ENCODE measurements at places on chromosomes 12 and 14. TPM values are rescaled to one million over a fixed set of nuclear protein-coding genes. Genes with fewer than 3 reads are reported as not detected.

Gene AKAP5
- 0.30 TPM for total RNA-seq

Gene PRIMA1
- not detected for total RNA-seq

Gene GCH1
- 26.5 TPM for total RNA-seq

Gene LRRK2
- total RNA-seq = 1.9 TPM

- no peaks in the 10 kb centered on the region for H3K36me3 ChIP-seq
- H3K4me1 ChIP-seq = peaks cover 3% of the 10 kb centered on the region
- H3K27me3 ChIP-seq = no peaks in the 10 kb centered on the region
- peak overlapping the region; percentile 28 for H3K4me3 ChIP-seq
- H3K27ac ChIP-seq = no peak overlapping the region
Measured at GRCh38 chr12:11812586-11813437, 163.3 kb downstream of the ETV6 start.

DNA sequence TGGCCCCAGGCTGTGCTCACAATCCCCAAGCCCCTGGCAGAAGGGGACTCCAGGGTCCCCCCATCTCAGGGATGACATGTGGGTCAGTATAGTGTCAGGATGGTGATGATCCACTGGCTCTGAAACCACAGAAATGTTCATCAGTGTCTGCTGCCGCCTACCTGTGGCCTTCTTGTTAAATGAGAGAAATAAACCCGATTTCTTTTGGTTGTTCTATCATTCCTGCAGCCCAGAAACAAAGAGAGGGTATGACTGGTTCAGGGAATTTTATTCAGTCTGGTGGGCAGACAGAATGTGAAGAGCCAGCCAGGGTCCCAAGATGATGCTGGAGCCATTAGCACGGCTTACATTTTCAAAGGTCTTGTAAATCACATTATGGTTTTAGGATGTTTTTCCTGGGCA, 86.6 kb downstream of the CRADD start:
- H3K36me3 ChIP-seq = no peaks in the 10 kb centered on the region
- no peak for DNase-seq
- no peak overlapping the region for H3K4me3 ChIP-seq
- no peaks in the 10 kb centered on the region for H3K27me3 ChIP-seq

- no peaks in the 10 kb centered on the region for H3K4me1 ChIP-seq
- H3K27ac ChIP-seq = no peak overlapping the region
- H3K36me3 ChIP-seq = no peaks in the 10 kb centered on the region
- H3K27me3 ChIP-seq = no peaks in the 10 kb centered on the region
- H3K4me3 ChIP-seq = no peak overlapping the region
Measured at GRCh38 chr14:65261425-65261920, 151.1 kb upstream of the FUT8 start.

DNA sequence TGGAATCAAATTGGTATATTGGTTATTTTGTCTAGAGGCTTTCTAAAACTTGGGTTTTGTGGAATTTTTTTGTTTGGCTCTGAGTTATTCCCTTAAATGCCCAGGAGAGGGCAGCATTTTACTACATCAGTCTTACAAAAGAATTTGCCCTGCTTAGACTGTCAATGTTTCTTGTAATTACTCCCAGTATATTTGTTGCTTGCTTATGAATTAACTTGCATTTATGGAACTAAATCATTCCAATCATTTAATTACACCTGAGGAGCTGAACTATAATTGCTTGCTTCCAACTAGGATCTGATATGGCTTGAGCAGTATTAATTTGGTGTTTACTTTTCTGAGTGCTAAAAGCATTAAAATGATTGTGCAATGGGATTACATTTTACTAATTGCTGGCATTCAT, 48.7 kb downstream of the MIPOL1 start:
- H3K4me3 ChIP-seq = no peak overlapping the region
- no peak for DNase-seq
- no peaks in the 10 kb centered on the region for H3K4me1 ChIP-seq
- no peaks in the 10 kb centered on the region for H3K36me3 ChIP-seq

- no peaks in the 10 kb centered on the region for H3K36me3 ChIP-seq
- H3K4me1 ChIP-seq = no peaks in the 10 kb centered on the region
- H3K4me3 ChIP-seq = no peak overlapping the region
- no peak for DNase-seq
- H3K27ac ChIP-seq = no peak overlapping the region
Measured at GRCh38 chr12:26868447-26869103, 35.6 kb upstream of the ITPR2 start.

GRCh38 chr12:6965026-6965661, 5.3 kb downstream of the PHB2 start:
- H3K36me3 ChIP-seq = peaks cover 3% of the 10 kb centered on the region
- peak; percentile 81 for DNase-seq
- H3K4me3 ChIP-seq = no peak overlapping the region

- no peak overlapping the region for H3K4me3 ChIP-seq
- no peaks in the 10 kb centered on the region for H3K4me1 ChIP-seq
- H3K27ac ChIP-seq = no peak overlapping the region
- no peaks in the 10 kb centered on the region for H3K27me3 ChIP-seq
Measured at GRCh38 chr14:104894331-104895206, 29.5 kb downstream of the CEP170B start.

GRCh38 chr12:74535536-74535935, 2.1 kb upstream of the ATXN7L3B start:
- no peak overlapping the region for H3K27ac ChIP-seq
- DNase-seq = no peak
- peaks cover 2% of the 10 kb centered on the region for H3K36me3 ChIP-seq
- H3K27me3 ChIP-seq = no peaks in the 10 kb centered on the region

DNA sequence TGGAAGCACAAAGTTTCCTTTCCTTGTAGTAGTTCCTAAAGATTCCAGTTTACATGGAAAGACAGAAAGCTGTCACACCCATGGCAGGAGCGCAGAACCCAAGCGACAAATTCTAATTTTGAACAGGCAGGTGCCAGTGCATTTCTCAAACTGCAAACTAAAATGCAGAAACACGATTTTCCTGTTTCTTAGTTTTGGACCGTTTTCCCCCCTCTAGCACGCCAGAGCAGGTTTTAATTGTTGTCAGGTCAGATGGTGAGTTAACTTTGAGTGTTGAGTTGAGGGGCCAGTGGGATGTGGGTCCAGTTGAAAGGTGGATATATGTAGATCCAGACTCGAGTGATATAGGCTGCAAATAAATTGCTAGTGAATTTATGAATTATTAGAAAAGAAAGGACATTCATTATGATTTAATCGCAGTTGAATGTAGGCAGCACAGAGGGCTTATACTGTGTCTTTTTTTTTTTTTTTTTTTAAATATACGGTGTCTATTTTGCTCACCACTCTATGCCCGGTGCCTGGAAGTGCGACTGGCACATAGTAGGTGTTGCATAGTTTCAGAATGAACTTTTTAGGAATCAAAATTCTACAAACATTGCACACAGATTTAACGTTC, 909 bp upstream of the ETFBKMT start:
- H3K27ac ChIP-seq = peak overlapping the region; percentile 95
- DNase-seq = no peak
- H3K4me1 ChIP-seq = peaks cover 6% of the 10 kb centered on the region
- no peaks in the 10 kb centered on the region for H3K36me3 ChIP-seq
- H3K27me3 ChIP-seq = no peaks in the 10 kb centered on the region

DNA sequence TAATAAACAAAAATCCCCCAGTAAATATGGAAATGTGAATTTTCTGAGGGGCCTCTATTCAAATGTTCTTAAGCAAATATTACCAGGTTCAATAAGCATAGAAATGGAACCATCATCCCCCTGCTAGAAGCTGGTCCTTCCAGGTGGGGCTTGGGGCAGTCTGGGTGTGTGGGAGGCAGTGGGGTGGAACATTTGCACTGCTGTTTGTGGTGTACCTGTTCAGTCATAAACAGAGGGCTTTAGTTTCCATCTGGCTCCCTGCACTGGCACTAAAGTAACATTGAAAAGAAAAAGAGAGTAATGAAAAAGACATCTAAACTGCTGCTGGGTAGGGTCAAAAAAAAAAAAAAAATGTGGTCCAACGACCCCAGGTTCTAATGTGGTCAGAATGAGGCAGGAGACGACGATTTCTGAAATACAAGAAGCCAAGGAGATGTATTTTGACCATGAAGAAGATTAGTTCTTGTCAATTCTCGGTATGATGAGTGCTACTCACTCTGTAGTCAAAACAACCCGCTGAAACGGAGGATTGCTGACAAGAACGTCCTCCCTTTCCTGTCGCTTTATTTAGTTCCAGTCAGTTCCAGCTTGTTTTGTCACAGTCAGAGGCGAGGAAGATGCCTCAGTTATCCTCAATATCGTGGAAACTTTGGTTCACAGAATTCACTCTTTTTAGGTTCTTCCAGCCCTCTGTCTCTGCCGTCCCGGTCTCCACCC, 44.2 kb upstream of the MANSC4 start:
- H3K27ac ChIP-seq = no peak overlapping the region
- H3K36me3 ChIP-seq = no peaks in the 10 kb centered on the region
- DNase-seq = no peak

DNA sequence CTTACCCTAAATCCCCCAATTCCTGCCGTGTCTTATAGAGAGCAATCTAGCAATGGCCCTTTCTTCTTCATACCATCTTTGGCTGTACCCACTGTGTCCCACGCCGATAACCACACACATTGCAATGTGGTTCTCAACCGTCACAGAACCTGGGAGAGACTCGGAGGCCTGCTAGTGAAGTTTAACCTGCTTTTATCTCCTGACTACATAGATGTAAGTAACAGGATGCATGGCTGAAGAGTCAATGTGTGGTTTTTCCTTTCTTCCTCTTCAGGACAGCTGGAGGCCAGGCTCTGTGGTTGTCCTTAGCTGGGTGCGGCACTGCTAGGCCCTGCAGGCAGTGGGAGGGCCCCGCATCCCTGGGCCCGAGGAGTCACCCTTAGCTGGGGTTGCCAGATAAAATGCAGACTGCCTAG, 51.3 kb downstream of the ZNF664 start:
- no peak overlapping the region for H3K4me3 ChIP-seq
- no peaks in the 10 kb centered on the region for H3K27me3 ChIP-seq
- H3K4me1 ChIP-seq = no peaks in the 10 kb centered on the region
- H3K27ac ChIP-seq = no peak overlapping the region
- no peak for DNase-seq

DNA sequence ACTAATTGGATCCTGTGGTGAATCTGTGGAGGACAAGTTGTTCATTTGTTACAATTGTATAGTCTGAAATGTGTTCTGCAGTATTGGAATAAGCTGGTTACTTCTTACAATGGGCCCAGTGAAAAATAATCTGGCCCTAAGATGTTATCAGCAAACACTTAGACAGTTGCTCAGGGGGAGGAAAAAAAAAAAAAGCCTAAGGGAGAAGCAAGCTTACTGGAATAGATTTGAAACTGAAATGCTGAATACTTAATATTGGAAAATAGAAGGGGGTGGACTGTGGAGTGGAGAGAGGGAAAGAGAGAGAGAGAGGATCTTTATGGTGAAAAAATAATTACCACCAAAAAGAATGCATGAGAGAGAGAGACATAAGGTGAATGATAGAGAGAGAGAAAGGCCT, 4.0 kb downstream of the FOXG1 start:
- H3K36me3 ChIP-seq = no peaks in the 10 kb centered on the region
- no peak for DNase-seq
- peaks cover 11% of the 10 kb centered on the region for H3K27me3 ChIP-seq
- no peak overlapping the region for H3K27ac ChIP-seq
- no peak overlapping the region for H3K4me3 ChIP-seq

DNA sequence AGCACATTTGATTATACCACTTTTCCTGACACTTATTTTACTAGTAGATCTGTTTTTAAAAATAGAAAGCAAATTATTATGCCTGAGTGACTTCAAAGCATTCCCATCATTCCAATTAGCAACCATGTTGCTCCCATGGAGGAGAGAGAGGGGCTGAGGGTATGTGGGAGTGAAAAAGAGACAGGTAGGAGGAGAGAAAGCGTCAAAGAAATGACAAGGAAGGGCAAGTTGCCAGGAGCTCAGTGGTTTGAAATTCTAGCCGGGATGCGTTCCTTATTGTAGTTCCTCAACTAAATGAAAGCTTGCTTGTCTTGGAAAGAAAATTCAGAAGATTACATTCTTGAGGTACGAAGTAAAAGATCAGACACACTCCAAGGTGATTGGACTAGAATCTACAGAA, 92.4 kb upstream of the PKP2 start:
- no peak overlapping the region for H3K27ac ChIP-seq
- H3K4me1 ChIP-seq = no peaks in the 10 kb centered on the region
- DNase-seq = no peak

DNA sequence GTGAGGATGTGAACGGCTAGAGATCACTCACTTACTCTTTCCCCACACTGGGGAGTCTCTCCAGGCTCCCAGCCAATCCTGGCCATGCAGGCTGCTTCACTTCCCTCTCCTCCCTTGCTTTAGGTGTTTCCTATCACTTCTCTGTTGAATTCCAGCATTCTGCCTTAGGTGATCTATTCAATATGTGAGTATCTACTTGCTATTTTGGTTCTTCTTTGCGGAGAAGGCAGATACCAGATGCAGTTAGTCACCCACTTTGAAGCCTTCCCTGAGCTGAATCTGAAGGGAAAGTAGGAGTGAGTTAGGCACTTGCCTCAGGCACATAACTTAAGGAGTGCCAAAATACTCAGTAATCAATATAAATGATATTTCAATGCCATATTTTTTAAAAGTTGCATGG, 36.0 kb upstream of the FAR2 start:
- DNase-seq = no peak
- peaks cover 8% of the 10 kb centered on the region for H3K27me3 ChIP-seq
- H3K36me3 ChIP-seq = no peaks in the 10 kb centered on the region
- H3K4me1 ChIP-seq = no peaks in the 10 kb centered on the region
- H3K4me3 ChIP-seq = no peak overlapping the region

- H3K4me1 ChIP-seq = no peaks in the 10 kb centered on the region
- DNase-seq = no peak
- H3K27me3 ChIP-seq = no peaks in the 10 kb centered on the region
- H3K36me3 ChIP-seq = no peaks in the 10 kb centered on the region
Measured at GRCh38 chr12:20486233-20486632, 117.9 kb downstream of the PDE3A start.

DNA sequence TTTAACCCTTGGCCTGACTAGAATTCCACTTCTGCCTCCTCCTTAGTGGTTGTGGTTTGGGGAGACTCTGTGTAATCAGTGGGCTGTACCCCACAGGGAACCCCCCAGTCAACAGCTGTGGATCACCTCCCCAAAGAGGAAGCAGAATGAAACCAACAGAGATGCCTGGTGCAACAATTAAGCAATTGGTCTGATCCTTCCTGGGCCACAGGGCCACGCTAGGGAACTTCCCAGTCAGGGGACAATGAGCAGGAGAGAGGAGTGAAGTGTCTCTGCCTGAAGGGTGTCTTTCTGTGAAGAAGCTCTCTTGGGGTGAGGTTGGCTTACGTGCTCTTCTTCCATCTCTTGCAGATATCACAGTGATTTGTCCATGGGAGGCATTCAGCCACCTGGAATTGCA, 8.2 kb downstream of the PDE6H start:
- H3K4me1 ChIP-seq = peaks cover 18% of the 10 kb centered on the region
- DNase-seq = no peak
- H3K4me3 ChIP-seq = no peak overlapping the region
- no peak overlapping the region for H3K27ac ChIP-seq

GRCh38 chr12:72141381-72141780, 130.8 kb upstream of the TRHDE start:
- no peak overlapping the region for H3K27ac ChIP-seq
- no peaks in the 10 kb centered on the region for H3K36me3 ChIP-seq
- H3K4me1 ChIP-seq = no peaks in the 10 kb centered on the region

DNA sequence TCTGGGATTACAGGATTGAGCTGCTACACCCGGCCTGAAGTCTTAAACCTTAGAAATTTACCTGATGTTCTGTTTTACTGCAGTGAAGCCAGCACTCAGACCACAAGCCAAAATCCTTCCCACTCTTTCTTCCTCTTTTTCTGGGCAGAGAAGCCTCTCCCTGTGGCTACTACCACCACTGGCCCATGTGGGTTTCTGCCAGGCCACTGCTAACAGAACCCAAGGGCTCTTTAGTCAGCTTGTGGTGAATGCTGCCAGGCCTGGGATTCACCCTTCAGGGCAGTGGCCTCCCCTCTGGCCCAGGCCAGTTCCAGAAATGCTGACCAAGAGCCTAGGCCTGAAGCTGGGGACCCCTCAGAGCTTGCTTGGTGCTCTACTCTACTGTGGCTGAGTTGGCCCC, 35.3 kb downstream of the GAS2L3 start:
- no peak overlapping the region for H3K4me3 ChIP-seq
- no peaks in the 10 kb centered on the region for H3K27me3 ChIP-seq
- H3K27ac ChIP-seq = no peak overlapping the region
- no peak for DNase-seq

Measured in T-cell (primary cell).